ENCODE measurements at places on chromosomes 13 and 19.

GRCh38 chr13:76879883-76880270 lies 6.3 kb downstream of the KCTD12 start:
- DNase-seq: no peak

GRCh38 chr19:33622809-33623511 lies 1.2 kb downstream of the CHST8 start:
- DNase-seq: no peak

DNA sequence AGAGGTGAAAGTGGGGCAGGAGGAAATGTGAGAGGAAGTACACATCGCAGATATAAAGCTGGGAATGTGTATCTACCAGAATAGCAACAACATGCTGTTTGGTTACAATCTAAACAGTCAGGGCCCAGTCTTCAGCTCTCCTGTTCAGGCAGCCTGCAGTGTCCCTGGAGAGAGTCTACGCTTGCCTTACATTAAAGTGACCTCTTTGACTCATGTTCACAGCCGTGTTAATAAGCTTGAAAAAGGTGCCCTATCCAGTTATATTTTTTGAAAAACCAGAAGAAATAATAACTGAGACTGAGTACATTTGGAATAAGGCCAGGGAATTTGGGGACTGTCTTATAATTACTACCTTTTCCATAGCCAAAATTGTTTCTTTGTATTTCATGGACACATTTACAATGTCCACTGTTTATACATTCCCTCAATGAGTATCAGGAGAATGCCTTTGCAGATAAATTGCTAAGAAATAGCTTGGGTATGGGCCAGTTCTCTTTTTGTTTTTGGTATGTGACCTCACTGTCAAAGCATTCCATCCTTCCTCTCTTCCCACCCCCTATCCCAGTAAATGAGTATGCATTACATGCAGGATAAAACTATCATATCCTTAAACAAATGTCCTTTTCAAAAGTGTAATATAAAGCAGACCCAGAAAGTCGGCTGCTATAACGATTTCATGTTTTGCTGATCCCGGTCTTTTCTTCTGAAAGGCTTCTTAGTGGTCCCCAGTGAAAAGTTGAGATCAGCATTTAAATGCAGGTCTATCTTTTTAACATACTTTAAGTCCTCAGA lies 82.6 kb downstream of the PCDH9 start:
- peak; percentile 34 for DNase-seq

DNA sequence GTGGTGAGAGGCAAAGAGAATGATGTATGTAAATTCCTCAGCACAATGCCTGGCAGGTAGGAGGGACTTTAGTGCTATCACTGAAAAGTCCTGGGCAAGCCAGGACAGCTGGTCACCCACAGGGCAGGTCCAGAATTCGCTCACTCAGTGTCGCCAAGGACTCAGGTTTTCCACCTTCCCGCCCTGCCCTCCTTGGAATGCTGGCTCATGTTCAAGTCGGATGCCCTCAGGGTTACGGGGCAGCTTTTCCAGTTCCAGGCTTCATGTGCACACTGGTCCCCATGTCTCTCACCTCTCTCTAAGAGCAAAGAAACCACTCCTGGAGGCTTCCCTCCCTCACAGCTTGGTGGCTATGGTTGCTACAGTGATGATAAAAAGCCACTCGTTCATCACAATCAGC lies 24.8 kb upstream of the NAXD start:
- DNase-seq: peak; percentile 86

GRCh38 chr13:98368019-98368418 lies 190.9 kb upstream of the RNF113B start:
- no peak for DNase-seq

GRCh38 chr19:55196803-55197202 lies 12.5 kb downstream of the PTPRH start:
- no peak for DNase-seq

DNA sequence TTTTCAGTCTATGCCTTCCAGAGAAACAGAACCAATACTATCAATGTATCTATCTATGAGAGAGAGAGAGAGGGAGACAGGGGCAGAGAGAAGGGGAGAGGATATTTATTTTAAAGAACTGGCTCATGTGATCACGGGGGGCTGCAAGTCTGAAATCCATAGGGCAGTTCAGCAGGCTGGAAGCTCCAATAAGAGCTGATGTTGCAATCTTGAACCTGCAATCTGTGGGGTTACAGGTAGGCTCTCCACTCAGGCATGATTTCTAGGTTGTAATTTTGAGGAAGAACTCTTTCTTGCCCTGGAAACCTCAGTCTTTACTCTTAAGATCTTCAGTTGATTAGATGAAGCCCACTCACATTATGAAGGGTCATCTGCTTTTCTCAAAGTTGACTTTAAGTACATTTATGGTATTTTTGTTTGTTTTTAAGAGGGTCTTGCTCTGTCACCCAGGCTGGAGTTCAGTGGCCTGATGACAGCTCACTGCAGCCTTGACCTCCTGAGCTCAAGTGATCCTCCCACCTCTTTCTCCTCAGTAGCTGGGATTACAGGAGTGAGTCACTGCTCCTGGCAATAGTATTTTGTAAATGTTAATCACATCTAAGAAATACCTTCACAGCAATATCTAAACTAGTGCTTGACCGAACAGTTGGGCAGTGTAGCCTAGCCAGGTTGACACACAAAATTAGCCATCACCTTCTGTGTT lies 376.4 kb downstream of the FGF9 start:
- DNase-seq: peak; percentile 25

DNA sequence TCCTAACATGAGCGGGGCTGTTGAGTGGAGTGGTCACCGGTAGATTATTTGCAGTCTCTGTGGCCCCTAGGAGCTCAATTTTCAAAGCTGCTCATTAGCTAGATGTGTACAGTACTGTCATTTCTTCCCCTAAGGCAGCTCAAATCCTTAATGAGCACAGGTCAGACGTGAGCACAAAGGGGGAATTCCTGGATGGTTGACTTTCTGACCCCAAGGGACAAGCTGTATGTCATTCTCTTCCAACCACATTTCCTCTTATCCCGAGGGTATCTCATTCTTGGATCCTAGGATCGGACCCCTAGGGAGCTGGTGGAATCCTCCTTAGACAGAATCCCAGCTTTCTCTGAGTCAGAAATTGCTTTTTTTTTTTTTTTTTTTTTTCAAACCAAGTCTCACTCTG lies 5.7 kb upstream of the OR7G3 start:
- DNase-seq: no peak

DNA sequence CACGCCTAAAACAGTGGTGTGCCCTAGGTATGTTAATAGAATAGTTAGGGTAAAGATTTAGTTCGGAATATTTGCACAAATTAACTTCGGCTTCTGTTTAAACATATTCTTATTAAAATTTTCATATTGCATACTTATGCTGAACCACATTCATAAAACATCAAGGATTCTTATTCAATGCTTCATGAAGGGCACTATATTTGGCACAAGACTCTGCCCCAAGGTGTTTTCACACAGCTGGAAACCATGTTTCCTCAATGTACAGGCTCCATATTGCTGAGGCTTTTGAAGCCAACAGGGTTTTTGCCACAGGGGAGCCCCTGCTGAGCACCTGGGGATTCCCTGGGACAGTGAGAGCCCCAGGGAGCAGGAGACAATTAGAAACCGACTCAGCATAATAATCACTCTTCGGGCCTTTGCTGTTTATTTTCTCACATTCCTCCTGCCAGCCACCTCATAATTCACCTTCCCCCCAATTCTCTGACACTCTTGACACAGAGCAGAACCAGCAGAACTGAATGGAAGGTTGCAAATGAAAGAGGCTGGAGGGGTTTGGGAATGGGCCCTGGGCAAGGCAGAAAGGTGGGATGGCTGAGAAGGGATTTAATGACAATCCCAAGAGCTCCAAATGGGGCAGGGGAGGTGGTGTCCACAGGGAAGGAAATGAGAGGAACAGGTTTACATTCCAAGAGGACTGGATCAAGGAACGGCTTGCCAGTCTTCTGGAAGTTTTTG lies 72.3 kb upstream of the POMP start:
- no peak for DNase-seq

- peak; percentile 23 for DNase-seq
These were observed 40.8 kb upstream of the RFXAP start for GRCh38 chr13:36778083-36778671.

Data from epithelial cell of esophagus (primary cell).